ENCODE measurements at places on chromosomes 7 and 10.

DNA sequence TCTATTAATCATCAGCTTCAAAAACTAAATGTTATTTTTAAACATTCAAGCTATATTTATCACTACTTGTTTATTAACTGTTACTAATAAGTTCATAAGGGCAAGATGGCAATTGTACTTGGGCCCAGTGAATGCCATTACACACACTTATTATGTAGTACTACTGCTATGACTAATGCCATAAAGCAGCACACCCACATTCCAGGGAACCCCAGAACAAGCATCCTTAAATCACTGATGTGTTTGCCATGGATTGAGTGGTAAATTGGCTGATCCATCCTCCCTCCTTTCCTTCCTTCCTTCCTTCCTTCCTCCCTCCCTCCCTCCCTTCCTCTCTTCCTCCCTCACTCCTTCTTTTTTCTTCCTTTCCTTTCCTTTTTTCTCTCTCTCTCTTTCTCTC is 37.4 kb upstream of the RSU1 start:
- no peak for DNase-seq

GRCh38 chr10:84447701-84448400 is 119.5 kb downstream of the CCSER2 start:
- DNase-seq = no peak

GRCh38 chr10:87860156-87860795 is 3.1 kb downstream of the KLLN start:
- DNase-seq = peak; percentile 47

DNA sequence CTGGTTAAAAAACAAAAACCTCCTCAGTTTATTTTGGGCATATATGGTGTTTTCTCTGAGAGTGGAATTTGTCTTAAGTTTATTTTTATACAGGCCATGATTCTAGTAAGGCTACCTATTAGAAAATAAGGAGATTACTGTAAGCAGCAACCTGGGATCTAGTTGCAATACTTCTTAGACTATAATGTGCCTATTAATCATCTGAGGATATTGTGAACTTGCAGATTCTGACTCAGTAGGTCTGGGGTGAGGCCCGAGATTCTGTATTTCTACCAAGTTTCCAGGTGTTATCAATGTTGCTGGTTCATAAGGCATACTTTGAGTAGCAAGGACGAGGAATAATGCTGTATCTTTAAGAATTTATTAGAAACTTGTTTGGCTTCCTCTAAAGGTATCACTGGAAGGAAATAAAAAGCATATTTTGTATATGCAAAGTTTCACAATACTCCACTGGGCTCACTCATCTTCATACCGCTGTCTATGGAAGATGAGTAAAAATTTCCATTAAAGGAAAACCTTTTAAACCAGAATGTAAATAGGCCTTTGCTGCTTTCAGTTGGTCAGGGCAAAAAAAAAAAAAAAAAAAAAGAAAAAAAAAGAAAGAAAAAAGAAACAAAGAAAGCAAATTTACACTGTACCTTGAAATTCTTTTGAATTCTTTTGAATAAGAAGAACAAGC is 105.8 kb downstream of the BMPER start:
- DNase-seq = no peak

- DNase-seq = no peak
Observed at GRCh38 chr10:11913079-11913641, 90.0 kb downstream of the PROSER2 start.

GRCh38 chr10:97826892-97827291 is 22.8 kb upstream of the GOLGA7B start:
- DNase-seq = no peak

DNA sequence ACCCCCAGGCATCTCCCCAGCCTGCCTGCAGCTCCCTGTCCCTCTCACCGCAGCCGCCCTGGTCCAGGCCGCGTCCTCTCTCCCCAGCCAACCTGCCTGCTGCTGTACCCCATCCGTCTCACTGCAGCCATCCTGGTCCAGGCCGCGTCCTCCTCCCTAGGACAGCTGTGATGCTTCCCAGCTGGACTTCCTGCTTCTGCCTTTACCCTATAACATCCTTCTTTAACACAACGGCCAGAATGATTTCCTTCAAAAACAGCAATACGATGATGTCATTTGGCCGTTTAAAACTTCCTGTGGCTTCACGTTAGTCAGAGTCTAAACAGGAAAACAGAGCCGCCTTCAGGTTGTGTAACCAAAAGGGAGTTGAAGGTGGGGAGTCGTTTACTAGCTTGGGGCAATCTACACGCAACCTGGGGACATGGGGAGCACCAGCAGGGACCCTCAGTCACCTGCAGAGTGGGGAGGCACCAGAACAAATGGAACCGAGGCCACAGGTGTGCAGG is 32.2 kb upstream of the ZFAND2A start:
- DNase-seq = no peak

Measured in CD4-positive, alpha-beta T cell treated with Interleukin-15 for 1 hour (primary cell).